ENCODE measurements at places on chromosomes 7 and 10. TPM values are rescaled to one million over a fixed set of nuclear protein-coding genes. Genes with fewer than 3 reads are reported as not detected.

The FFAR4 gene
- 1.5 TPM for total RNA-seq

DNA sequence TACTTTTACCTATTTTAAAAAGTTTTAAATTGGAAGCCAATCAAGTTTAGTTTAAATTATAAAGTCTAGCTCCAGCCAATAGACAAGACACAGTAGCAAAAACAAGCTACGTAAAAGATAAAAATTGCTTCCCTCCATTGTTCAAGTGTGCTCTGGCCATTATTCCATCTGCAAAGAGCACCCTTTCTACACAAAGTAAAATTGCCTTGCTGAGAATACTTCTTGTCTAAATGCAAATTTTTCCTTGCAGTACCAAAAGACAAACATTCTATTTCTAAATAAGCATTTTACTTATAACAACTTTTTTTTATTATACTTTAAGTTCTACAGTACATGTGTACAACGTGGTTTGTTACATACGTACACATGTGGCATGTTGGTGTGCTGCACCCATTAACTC, 75.9 kb upstream of the ZNF746 start:
- DNase-seq, result no peak

GRCh38 chr10:34641147-34641912, 173.8 kb downstream of the PARD3 start:
- no peak for DNase-seq

DNA sequence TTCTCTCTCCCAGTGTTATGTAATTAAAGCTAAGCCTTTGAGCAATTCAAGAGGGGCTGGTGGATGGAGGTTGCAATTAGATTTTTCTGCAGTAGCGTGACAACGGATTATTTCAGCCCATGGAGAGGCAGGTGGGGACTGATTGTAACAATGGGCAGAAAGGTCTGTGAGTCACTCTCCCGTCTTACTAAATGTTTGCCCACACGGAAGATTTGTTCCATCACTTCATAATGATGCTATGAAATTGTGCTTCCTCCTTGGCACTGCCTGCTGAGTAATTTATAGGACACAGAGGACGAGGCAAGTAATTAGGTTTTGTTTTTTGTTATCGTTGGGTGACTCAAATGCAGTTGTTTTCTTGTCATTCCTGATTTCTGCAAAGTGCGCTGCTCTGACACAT, 594.5 kb upstream of the DPP6 start:
- DNase-seq, result no peak

DNA sequence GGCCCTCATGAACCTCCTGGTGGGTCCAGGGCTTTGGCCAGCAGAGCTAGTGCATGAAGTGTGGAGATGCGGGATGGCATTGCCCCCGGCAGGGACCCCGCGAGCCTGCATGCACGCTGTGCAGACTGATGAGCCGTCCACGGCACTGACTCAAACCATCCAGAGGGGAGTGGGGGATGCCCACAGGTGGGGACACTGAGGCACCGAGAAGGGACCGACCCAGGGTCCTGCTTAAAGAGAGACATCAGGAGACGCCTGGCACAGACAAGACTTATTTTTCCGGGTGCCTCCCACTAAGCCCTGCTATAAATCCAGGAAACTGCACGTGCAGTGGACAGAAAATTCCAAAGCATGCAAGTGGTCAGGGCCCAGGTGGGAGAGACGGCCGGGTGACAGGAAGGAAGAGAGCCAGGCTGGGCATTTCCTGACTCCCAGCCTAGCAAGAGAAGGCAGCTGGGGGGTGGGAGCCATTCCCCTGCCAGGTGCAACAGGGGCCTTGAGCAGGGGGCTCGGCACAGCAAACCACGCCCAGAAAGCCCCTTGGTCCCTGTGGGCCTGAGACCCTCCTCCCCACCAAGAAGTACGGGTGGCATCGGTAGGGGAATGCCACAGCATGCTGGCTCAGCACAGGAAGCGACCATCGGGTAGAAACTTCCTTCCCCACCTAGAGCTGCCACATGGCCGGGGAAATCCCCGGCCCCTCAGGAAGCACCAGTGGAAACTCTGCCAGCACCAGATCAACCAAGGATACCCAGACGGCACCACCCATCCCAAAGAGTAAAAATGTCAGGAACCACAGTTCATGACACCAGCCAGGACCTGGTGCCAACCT, 91.5 kb downstream of the FOXL3 start:
- no peak for DNase-seq

GRCh38 chr10:1399431-1400100, 337.8 kb downstream of the ADARB2 start:
- no peak for DNase-seq
